ENCODE measurements at places on chromosomes 4 and X. TPM values are rescaled to one million over a fixed set of nuclear protein-coding genes. Genes with fewer than 3 reads are reported as not detected.

The DCAF8L2 gene
- not detected for total RNA-seq

The SERTM2 gene
- not detected for total RNA-seq

The ZNF674 gene
- total RNA-seq = 3.1 TPM

The ZCCHC4 gene
- total RNA-seq = 4.6 TPM

The SFRP2 gene
- not detected for total RNA-seq

Measured in dermis microvascular lymphatic vessel endothelial cell (primary cell).